ENCODE measurements at places on chromosomes 7 and 10.

GRCh38 chr10:120741396-120741795, 109.8 kb upstream of the WDR11 start:
- no peak for DNase-seq

GRCh38 chr7:31101544-31101943, 49.4 kb downstream of the ADCYAP1R1 start:
- DNase-seq, result no peak

DNA sequence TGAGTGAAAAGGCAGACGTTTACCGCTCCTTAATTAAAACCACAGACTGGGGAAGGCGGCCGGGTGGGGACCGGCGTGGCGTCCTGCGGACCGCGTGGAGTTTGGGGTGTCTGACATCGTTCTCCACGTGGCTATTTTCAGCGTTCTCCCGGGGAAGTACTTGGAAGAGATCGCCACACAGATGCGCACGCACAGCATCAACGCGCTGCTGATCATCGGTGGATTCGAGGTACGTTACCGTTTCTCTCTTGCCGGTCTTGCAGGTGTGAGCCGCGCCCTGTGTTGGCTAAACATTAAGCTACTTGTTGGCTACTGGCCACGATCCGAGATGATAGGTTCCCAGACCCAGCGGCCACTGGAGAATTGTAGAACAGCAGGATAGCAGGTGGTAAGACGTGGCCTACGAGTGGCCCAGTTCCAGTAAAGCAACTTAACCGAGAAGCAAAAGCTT, 51.3 kb downstream of the PFKP start:
- no peak for DNase-seq

DNA sequence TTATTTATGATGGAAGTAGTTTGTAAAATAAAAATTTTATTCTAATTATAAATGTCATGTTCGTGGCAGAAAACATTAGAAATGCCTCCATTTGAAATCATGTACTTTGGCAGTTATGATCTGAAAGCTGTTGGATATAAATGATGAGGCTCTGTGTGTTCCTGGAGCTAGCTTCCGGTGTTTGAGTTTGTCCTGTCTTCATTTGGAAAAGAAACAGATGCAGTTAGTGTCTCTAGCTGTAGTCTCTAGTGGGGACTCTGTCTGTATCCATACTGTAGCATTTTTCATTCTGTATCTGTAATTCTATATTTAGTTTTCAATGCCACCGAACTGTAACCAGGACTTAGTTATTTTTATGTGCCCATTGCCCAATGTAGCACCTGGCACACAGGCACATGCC, 197.0 kb upstream of the FZD1 start:
- no peak for DNase-seq

- no peak for DNase-seq
These were observed 22.0 kb upstream of the ANKRD2 start for GRCh38 chr10:97550336-97551149.

GRCh38 chr7:88184848-88185304, 35.0 kb downstream of the SRI start:
- no peak for DNase-seq

- DNase-seq, result no peak
These were observed 12.3 kb downstream of the ELN start for GRCh38 chr7:74040101-74040790.

- DNase-seq, result no peak
These were observed 10.5 kb upstream of the SRPK2 start for GRCh38 chr7:105399043-105399725.

DNA sequence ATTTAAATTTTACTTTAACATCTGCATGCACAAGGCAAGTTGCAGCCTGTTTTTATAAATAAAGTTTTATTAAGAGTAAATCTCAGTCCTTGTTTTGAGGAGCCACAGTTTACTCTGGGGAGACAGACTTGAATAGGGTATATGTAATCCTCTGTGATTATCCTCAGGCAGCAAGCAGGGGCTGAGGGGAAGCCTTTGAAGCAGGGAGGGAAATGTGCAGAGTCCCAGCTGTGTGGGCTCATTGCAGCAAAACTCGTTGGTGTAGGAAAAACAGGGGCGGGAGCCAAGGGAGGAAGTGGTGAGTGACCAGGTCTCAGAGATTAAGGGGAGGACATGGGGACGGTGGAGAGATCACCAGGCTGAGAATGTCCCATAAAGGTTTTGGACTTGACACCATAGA, 34.3 kb upstream of the SMC3 start:
- no peak for DNase-seq

DNA sequence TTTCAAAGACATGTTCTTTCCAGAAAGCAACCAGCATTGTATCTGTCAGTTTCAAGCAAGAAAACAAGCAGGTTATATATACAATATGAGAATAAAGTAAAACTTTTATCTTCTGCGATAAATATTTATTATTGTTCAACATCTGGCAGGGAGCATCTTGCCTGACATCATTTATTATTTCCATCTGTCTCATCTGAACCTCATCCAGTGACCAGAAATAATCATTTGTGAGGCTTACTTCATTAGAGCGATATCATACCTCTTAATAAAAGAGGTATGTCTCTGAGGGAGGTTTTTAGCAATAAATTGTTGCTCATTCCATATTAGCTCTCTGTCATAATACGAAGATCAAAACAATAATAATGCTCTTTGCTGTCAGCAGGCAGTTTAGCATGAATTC, 226.1 kb downstream of the CDC14C start:
- no peak for DNase-seq

GRCh38 chr10:25296324-25296723, 121.5 kb downstream of the GPR158 start:
- DNase-seq, result no peak

GRCh38 chr7:19681596-19681995, 27.2 kb downstream of the POLR1F start:
- DNase-seq, result no peak

DNA sequence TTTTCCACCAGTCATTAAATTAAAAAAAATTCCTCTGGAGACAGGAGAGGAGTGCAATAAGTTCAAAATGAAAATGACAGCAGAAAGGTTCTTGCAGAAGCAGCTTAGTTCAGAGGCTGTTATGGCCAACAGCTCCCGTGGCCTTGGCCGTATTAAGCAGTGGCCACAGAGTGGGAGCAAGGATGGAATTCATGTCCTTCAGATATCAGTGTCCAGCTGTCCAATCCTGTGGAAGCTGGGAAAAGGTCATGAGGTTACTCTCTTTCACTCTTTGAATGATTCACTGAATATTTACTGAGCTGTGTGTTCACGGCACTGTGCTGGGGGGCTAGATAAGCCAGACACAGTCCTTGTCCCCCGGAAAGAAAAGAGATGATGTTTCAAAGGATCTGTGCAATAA, 231.8 kb downstream of the BMPER start:
- DNase-seq, result no peak

GRCh38 chr10:89555688-89556445, 20.5 kb upstream of the SLC16A12 start:
- DNase-seq, result no peak

DNA sequence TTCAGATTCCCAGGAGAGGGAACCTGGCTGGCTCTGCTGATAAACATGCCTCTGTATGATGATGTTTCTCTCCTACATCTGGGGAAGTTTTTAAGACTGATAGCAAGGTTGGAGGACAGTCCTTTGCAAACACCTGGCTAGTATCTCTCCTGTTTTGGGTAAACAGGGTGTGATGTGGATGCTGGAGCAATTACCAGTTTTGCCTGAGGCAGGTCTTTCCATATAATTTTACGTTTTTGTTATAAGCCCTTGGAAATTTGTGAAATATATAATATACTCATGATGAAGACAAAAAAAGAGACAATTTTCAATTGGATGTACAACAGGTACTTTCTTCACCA, 138.6 kb downstream of the ADAM22 start:
- DNase-seq, result no peak

DNA sequence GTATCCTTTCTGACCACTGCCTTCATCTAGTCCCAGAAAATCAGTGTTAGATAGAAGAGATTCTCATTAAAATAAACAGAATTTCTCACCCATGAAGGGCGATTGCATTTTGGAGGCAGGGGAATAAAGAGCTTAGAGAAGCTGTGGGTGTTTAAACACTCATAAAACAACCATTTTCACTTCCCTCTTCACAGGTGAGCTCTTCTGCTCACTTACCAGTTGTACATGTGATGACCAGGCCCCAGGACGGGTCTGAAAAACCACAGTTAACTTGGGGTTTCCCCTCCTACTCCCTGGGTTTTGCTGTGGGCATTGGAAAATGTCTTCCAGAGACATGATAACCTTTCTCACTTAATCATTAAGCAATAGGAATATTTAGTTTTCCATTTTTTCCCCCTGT, 411.6 kb upstream of the DPP6 start:
- DNase-seq, result no peak

GRCh38 chr10:60008816-60009215, 102.5 kb upstream of the CCDC6 start:
- no peak for DNase-seq

DNA sequence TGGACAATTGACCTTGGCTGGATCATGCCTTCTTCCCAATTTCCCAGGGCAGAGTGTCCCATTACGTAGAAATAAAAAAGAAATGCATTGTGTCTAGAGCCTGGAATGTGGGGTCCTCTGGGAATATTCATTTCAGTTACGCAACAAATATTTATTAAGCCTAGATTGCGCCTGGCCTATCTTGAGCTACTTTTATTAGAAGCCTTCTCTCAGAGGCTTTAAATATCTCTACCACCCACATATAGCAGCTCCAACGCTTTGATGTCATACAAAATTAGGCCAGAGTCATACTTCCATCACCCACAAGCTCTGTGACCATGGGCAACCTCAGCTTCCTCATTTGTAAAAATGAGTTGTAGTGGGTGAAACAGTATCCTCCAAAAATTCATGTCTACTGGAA, 24.9 kb upstream of the CARD11 start:
- DNase-seq, result no peak

GRCh38 chr7:31067491-31067890, 15.4 kb downstream of the ADCYAP1R1 start:
- DNase-seq, result no peak

DNA sequence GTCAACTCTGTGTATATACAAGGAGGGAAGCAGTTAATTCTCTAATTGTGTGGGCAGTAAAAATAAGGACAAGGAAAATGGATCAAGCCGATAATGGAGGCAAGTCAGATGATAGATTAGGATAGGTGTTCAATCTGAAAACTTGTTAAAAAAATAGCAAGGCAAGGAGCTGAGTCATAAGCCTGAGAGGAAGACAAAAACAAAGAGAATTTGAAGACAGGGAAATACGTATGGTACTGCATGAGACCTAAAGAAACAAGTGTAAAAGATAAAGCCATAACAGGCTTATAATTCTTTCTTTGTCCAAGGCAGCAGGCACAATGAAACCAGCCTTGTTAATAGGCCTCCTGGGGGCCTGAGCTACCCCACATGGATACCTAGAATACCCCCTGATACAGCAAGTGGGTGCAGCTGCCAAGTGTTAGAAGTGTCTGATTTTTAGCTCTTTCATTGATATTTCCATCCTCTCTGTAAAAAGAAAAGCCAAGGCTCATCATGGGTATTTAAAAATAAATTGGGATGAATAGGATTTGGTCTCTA, 1570.6 kb upstream of the LRRTM3 start:
- DNase-seq, result no peak

DNA sequence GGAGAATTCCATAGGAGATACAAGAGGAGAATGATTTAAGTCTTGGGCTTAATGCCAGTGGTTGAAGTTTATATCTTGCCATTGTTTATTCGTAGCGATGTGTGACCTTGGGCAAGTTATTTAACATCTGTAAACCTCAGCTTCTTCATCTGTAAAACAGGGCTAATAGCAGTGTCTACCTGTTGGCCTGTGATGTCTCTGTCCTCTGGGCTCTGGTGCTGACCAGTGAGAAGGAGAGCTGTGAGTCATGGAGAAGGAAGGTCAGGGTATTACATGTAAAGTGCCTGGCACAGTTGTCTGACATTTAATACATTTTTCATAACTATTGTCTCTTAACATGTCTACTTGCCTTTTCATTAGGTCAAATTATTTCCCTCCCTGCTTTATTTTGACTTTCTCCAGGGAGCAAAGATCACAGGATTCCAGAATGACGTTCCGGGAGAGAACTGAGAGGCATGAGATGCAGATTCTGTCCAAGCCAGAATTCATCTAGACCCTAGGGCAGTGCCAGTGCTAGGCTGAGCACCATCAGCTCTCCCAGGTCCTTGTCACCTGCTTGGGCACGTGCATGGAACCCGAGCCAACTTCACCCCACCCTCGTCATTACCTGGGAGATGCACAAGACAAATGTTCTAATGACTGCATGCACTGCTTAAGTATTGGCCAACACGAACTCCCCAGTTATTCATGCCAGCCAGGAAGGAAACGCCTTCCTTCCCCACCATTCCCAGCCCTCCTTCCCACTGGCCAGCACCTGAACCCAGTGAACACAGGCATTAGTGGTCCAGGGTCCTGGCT, 187.9 kb downstream of the DPY19L1 start:
- DNase-seq, result no peak

DNA sequence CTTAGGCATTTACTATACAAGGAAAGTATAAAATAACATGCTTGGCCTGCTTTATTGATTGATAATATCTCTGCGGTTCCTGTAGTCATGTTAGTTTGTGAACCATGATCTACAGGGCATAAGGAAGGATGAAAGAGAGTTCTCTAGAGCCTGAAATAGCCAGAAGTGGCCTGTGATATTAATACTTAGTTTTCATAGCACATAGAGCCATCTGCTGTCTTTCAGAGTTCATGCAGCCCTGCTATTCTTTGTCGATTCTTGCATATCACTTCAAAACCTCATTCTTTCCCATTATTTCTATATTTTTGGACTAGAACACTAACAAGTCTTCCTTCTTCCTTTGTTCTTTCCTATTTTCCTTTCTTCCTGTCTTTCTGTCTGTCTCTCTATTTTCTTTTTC, 26.4 kb upstream of the PRKG1 start:
- no peak for DNase-seq

DNA sequence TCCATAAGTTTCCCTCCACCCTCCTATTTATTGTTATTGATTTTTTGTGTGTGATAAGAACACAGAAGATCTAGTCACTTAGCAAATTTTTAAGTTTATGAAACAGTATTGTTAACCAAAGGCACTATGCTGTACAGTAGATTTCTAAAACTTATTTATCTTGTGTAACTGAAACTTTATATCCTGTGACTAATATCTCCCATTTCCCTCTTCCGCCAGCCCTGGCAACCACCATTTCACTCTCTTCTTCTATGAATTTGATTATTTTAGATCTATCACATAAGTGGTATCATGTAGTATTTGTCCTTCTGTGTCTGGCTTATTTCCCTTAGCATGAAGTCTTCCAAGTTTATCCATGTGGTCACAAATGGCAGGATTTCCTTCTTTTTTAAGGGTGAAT, 144.3 kb upstream of the INHBA start:
- no peak for DNase-seq

- DNase-seq, result no peak
These were observed 3.4 kb upstream of the CDK13 start for GRCh38 chr7:39946693-39947092.
